ENCODE measurements at places on chromosomes 16 and 17. TPM values are rescaled to one million over a fixed set of nuclear protein-coding genes. Genes with fewer than 3 reads are reported as not detected.

The SERPINF2 gene
- 0.28 TPM for total RNA-seq

The CARD14 gene
- total RNA-seq = not detected

The MLYCD gene
- 5.3 TPM for total RNA-seq

The ABCA8 gene
- total RNA-seq = not detected

The PPP1R27 gene
- total RNA-seq = not detected

The CMTM2 gene
- total RNA-seq = 0.45 TPM

The CACNG5 gene
- total RNA-seq = not detected

The LGALS9C gene
- 1.2 TPM for total RNA-seq

The HIC1 gene
- 48.1 TPM for total RNA-seq

The SPNS2 gene
- 0.28 TPM for total RNA-seq

The WSCD1 gene
- 0.10 TPM for total RNA-seq

The CACNA1H gene
- 1.9 TPM for total RNA-seq

The ZNF423 gene
- total RNA-seq = not detected

The WNK4 gene
- total RNA-seq = 0.08 TPM

The EVI2B gene
- 102 TPM for total RNA-seq

The FOXO3B gene
- 3.6 TPM for total RNA-seq

The AOC2 gene
- 1.1 TPM for total RNA-seq

The CTRL gene
- 5.5 TPM for total RNA-seq

The CCL23 gene
- not detected for total RNA-seq

The RNF227 gene
- 7.0 TPM for total RNA-seq

The CYB5D1 gene
- total RNA-seq = 7.4 TPM

The CCL14 gene
- total RNA-seq = not detected

The ABCC11 gene
- not detected for total RNA-seq

The HSPB9 gene
- total RNA-seq = not detected

The ABCA9 gene
- not detected for total RNA-seq

The TEKT5 gene
- total RNA-seq = not detected

The KRTAP1-1 gene
- not detected for total RNA-seq

The ABHD15 gene
- total RNA-seq = 18.0 TPM

The NPIPB8 gene
- not detected for total RNA-seq

The ZNF830 gene
- total RNA-seq = 27.9 TPM

The SLC35G6 gene
- total RNA-seq = not detected

The CCL4 gene
- 3.1 TPM for total RNA-seq

The CTRB2 gene
- not detected for total RNA-seq

The TACO1 gene
- total RNA-seq = 20.3 TPM

The NOXO1 gene
- 0.77 TPM for total RNA-seq

The SLC43A2 gene
- total RNA-seq = 0.48 TPM

The AGRP gene
- total RNA-seq = not detected

The TEX19 gene
- not detected for total RNA-seq

The MT1F gene
- total RNA-seq = 23.7 TPM

The HSF4 gene
- total RNA-seq = 227 TPM

The FOXN1 gene
- total RNA-seq = not detected

The CACNG1 gene
- total RNA-seq = not detected

The RPTOR gene
- 51.0 TPM for total RNA-seq

Measured in activated naive CD4-positive, alpha-beta T cell treated with anti-CD3 and anti-CD28 coated beads, Interleukin-2, amount 10 ng/mL, durations not matched to agents 5 hours and 36 hours (primary cell).